ENCODE measurements at places on chromosomes 1 and 21.
A peak's percentile ranks its signal among the peaks of the same experiment; 100 is the strongest.

DNA sequence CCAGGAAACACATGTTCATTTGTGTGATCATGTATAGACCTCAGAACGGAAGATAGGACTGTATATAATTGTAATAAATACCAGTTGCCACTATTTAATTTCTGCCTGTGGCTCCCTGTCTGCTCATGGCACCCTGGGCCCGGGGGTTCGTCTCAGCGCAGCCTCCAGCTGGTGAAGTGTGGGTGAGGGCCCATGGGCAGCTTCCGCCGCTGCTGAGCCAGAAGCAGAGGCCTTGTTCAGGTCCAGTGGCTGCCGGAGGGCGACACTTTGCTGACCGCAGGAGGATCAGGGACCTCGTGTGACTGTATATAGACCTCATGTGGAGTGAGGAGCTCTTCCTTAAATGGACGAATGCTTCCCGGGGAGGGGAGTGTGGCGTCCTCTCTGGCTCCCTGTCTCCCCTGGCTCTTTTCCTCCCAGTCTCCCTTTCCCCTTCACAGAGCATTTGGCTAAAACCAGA is 155.9 kb downstream of the PEX14 start:
- no peak for DNase-seq

DNA sequence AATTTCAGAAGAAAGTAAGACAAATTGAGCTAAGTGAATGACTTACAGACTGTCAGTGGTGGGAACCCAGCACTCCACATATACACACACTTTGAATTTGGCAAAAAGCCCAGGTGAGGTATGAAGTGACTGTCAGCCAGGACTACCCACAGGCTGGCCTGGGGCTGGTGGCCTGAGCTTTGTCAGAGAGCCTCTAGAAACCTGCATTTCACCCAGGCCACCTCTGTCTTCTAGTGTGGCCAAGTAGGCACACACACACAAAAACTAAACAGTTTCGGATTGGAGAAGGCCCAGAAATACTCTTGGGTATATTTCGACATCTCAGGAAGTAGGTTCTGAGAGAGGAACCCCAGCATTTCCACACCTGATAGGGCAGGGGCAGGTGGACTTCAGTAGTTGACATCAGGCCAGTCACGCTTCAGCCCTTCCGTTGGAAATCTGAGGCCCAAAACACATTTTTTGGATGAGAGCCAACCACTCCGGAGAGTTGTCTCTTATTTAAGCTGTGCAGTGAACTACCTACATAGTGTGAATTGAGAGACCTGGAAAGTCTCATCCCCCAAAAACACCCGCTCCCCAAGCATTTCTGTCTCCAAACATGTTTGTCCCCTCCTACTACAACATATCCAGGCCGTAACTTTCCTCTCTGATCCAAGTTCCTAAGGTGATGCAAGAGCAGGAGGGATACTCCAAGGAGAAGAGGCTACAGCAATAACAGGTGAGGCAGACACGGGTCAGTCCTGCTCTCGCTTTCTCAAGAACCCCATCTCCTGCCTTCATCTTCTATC is 167.2 kb upstream of the PROX1 start:
- peak; percentile 61 for DNase-seq

- no peak for DNase-seq
Measured at GRCh38 chr1:66317248-66317515, 216.8 kb upstream of the SGIP1 start.

GRCh38 chr1:54922921-54923421 is 36.0 kb upstream of the DHCR24 start:
- DNase-seq = no peak

DNA sequence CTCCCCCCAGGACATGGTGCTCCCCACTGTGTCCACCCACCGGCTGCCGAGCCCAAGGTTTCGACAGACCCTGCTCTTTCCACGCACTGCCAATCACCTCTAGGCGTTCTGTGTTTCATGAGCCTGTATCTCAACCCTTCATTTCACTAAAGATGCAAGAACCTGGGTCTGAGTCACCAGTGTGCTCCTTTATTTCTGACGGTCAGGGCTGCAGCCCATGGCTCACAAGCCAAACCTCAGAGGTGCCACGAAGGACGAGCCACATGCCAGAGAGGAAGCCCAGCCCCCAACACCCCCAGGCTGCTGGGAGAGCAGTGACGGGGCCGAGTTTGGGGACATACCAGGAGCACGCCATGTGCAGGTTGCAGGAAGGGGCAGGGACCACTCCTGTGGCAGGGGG is 79.2 kb upstream of the ARHGEF16 start:
- DNase-seq = no peak

GRCh38 chr1:105373681-105374080 is 1624.0 kb downstream of the AMY1C start:
- no peak for DNase-seq

All from SHP77 (cell line).